ENCODE measurements at places on chromosomes 4 and X.

GRCh38 chrX:129688097-129688496 lies 33.3 kb upstream of the APLN start:
- no peak for DNase-seq

- no peak for DNase-seq
Measured at GRCh38 chr4:120139392-120139791, 72.7 kb upstream of the MAD2L1 start.

GRCh38 chr4:140046543-140046942 lies 107.4 kb downstream of the MAML3 start:
- no peak for DNase-seq

DNA sequence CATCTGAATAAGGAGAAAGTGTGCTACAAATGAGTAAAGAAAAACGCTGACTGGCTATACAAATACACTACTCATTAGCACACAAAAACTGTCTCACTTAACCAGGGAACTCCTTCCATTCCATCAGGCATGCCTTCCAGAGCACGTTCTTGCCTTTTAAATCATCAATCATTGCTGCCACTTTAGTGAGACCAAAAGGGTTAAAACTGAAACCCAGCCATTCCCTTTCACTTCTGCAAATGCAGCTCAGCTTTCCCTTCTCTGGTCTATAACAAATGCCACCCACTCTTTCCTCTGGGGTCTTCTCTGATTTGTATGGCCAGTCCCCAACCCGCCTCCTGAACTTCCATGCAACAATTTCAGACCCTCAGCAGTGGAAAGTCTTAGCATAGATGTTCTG lies 231.5 kb downstream of the TRIML1 start:
- no peak for DNase-seq

DNA sequence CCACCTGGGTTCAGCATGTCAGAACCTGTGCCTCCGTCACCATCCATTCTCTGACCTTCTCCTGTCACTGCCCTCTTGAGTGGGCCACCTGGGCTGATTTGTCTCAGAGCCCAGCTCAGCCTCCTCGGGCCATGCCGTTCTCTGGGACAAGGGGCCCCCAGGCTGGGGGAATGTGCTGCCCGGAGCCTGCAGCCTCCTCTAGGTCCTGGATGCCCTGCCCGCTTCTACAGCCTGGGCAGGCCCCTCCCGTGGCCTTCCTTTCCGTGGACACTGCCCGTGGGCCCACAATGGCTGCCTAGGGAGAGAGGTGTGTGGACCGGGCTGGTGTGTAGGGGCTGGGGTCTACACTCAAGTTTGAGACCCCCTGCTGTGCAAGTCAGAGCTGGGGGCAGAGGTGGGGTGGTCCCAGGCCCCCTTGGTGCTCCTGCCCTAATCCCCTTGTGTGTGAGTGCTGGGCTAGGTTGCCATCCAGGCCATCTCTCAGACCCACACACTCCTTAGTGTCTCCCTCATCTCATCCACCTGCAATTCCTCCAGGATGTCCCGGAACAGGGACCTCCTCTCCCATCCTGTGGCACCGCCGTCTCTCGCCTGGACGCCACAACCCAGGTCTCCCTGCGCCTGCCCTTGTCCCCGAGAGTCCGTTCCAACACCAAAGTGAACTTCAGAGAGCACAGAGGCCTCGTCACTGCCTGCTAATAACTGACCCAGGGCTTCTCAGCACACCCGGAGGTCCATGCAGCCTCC lies 12.4 kb downstream of the PSAPL1 start:
- peak; percentile 24 for DNase-seq

GRCh38 chrX:14362721-14363120 lies 166.6 kb upstream of the GLRA2 start:
- DNase-seq, result no peak

- no peak for DNase-seq
Measured at GRCh38 chr4:10302096-10302495, 155.1 kb downstream of the ZNF518B start.

DNA sequence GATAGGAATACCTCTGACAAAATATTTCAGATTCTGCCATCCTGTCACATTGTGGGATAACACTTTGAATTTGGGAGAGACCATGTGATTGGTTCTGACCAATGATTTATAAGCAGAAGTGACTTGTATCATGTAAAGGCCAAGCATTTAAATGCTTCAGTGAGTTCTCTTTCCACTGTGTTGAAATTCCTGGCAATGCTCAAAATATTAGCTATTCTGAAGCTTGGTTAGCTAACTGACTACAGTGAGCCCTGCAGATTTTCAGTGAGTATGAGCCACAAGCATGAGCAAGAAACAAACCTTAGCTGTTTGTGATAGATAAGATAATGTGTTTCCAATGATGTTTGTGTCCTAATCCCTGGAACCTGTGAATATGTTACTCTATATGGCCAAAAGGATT lies 562.8 kb upstream of the AADAT start:
- DNase-seq, result no peak
